ENCODE measurements at places on chromosomes 3 and 15. TPM values are rescaled to one million over a fixed set of nuclear protein-coding genes. Genes with fewer than 3 reads are reported as not detected.

IL17RE gene
- total RNA-seq = 0.73 TPM

DNA sequence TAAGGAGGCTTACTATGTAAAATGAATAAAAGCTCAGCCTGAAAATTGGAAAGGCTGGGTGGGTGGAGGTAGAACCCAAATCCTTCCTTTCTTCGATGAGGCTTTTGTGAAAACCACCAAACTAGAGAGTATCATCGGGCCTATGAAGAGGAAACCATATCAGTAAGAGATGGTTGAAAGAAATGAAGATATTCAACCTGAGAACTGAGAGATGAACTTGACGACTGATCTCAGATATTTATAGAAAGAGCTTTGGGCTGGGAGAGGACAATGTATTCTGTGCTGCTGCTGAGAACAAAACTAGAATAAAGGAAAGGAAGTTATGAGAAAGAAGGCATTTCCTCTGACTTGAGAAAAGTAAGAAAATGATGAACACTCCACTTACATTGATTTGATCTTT lies 236.6 kb downstream of the KCNH8 start:
- no peak for DNase-seq

P3H2 gene
- total RNA-seq = 0.40 TPM

- peak; percentile 27 for DNase-seq
Observed at GRCh38 chr15:44194323-44195150, 534 bp downstream of the FRMD5 start.

ACKR2 gene
- total RNA-seq = 0.13 TPM

GRCh38 chr15:100123611-100124010 lies 218.2 kb downstream of the ADAMTS17 start:
- DNase-seq = no peak

DNA sequence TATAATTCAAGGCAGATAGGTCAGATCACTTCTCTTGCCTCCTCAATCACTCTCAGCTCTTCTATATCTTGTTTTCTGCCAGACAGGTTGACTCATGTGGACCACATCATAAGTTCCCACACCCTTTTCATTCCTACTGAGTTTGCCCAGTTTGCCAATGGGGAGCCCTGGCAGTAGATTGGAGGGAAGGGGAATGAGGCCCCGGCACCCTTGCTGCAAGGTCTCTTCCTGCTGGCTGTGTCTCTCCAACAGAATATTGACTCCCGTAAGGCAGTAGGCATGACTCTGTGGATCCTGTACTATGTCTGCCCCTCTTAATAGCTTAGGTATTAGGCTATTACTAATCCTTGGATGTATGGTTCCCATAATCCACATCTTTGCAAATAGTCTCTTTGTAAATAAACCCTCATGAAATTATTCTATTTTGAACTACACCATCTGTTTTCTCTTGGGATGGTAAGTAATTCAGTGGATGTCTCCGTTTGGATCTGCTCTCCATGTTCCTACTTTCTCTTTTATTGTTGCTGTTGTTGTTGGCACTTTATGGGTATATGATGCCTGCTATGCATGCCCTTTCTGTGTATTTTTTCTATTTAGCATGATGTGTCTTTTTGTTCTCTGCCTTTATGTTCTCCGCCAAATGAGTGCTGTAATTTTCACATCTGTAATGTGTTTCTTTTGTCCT lies 65.5 kb upstream of the DCBLD2 start:
- DNase-seq = no peak

- no peak for DNase-seq
Observed at GRCh38 chr3:103786296-103786695, 1351.5 kb downstream of the ZPLD1 start.

All from activated T-cell treated with anti-CD3 and anti-CD28 coated beads, Interleukin-2, amount 50 U/mL, for 4 hours (primary cell).